Endothelial cell (in vitro differentiated cells): ENCODE measurements at places on chromosomes 1 and 21. TPM values are rescaled to one million over a fixed set of nuclear protein-coding genes. Genes with fewer than 3 reads are reported as not detected.

DNA sequence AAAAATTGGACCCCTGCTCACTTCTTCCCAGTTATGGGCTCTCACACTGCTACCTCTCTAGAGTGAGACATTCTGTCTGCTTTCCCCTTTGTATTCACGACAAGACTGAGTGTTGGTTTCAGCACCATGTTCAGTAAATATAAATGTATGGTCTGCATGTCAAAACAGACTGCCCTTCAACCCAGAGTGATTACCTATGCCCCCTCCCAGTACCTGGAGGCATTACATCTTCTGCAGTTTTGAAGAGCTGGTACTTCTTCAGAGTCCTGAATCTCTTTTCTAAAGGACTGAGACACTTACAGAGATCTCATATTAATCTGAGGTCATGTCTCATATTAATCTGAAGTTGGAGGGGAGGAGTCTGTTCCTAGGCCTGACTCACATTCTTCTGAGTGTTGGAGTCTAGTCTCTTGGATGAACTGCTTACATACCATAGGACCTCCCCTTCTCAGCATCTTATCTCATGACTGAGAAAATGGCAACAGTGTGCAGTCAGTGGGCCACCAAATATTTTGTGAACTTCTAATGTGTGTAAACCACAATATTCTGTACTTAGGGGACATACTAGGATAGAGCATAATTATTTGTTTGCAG lies 80.3 kb downstream of the RGL1 start:
- DNase-seq: no peak
- H3K27ac ChIP-seq: no peak overlapping the region
- H3K4me3 ChIP-seq: peak overlapping the region; percentile 79
- peaks cover 83% of the 10 kb centered on the region for H3K36me3 ChIP-seq
- peaks cover 5% of the 10 kb centered on the region for H3K27me3 ChIP-seq
- peaks cover 41% of the 10 kb centered on the region for H3K4me1 ChIP-seq

DNA sequence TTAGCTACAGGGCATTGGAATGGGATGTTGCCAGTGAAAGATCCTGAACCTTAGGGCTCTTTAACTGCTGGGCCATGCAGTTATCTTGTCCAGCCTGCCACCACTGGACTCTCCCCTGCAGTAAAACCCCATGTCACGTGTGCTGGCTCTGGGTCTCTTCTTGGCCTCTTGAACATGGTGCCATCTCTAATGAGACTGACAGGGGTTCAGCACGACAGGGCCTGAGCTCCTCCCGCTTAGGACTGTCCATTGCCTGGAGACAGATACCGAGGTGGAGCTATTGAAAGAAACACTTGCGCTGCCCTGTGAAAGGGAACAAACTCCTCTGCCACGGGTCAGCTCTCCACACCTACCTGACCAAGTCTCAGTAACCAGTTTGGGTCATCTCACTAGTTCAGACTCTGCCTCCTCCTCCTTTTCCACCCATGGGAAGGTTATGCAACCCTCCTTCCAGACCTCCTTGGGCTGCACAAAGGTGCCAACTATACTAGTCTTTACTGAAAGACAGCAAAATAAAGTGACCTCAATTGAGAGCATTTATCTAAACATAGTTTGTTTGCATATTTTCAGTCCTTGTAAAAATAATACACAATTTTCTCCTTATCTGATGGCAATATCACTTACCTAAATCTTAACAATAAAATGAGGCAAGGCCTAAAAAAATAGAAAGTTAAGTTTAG lies 66.0 kb downstream of the GNG12 start:
- no peak overlapping the region for H3K27ac ChIP-seq
- no peak overlapping the region for H3K4me3 ChIP-seq
- H3K36me3 ChIP-seq: no peaks in the 10 kb centered on the region
- peaks cover 2% of the 10 kb centered on the region for H3K27me3 ChIP-seq

GRCh38 chr1:151945725-151946722 lies 36.7 kb upstream of the THEM4 start:
- H3K27me3 ChIP-seq: peaks cover 3% of the 10 kb centered on the region
- H3K4me1 ChIP-seq: no peaks in the 10 kb centered on the region
- peak; percentile 28 for DNase-seq

DNA sequence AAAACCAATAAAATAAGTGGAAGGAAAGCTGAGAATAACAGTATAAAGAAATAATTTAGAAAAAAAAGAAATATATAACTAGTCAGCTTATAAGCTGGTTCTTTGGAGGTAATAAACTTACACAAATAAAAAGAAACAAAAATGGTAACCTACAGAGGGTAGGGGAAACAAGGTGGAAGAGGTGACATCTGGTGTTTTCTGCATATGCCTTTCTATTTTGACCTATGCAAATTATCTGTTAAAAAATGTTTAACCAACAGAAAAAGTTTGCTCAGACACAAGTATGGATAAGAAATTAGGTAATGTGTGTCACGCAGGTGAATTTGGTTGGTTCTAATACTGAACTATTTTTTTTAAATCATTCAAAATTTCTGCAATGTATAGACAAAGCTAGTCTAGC lies 53.6 kb upstream of the DMRTA2 start:
- no peaks in the 10 kb centered on the region for H3K36me3 ChIP-seq
- no peaks in the 10 kb centered on the region for H3K27me3 ChIP-seq
- no peak overlapping the region for H3K4me3 ChIP-seq

DNA sequence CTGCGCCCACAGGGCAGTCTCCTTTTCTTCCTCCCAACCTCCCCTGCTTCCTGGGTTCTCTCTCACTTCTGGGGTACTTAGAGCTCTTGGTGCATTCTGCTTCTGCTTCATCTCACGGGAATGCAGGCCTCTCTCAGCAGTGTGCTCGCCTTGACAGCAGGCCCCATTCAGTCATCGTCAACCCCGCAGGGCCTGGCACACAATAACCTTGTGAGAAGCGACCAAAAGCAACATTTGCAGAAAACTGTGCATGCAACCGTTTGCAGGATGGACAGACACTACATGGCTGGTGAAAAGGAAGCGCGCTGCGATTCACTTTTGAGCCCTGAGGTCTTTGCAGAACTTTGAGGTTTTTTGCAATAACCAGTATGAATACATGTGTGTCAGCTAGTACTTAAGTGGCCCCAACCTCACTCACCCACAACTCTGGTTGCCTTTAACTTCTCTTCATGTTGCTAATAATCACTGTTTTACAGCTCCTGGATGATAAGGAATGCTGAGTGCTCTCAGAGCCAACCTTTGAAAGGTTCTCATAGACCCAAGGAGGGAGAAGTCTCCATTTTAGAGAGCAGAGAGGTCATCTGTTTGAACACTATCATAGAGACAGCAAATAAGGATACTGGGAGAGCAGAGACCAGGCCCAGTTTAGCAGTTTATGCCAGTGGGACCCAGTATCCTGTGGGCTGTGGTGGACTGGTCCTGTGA lies 2.5 kb upstream of the CD160 start:
- peaks cover 3% of the 10 kb centered on the region for H3K4me1 ChIP-seq
- H3K36me3 ChIP-seq: no peaks in the 10 kb centered on the region
- no peak overlapping the region for H3K27ac ChIP-seq

- peaks cover 18% of the 10 kb centered on the region for H3K4me1 ChIP-seq
- H3K27me3 ChIP-seq: peaks cover 9% of the 10 kb centered on the region
- H3K4me3 ChIP-seq: no peak overlapping the region
These were observed 12.2 kb upstream of the SLC26A9 start for GRCh38 chr1:205955499-205955898.

DNA sequence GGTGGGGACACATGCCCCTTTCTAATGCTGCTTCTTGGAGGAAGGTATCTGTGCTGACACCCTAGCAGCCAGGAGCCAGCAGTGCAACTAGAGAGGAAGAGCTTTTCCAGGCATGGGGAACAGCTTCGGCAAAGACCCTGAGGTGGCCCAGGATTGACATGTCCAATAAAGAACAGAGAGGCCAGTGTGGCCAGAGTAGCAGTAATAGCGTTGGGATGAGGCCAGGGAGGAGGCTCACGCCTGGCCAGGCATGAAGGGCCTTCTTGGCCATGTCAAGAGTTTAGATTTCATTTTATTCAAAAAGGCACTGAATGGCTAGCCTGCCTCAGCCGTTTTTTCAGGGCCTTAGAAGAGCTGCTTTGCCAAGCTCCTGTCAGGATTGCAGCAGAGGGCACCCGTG lies 16.3 kb upstream of the ADAMTSL4 start:
- H3K27me3 ChIP-seq: peaks cover 2% of the 10 kb centered on the region
- H3K4me1 ChIP-seq: peaks cover 4% of the 10 kb centered on the region
- peak overlapping the region; percentile 12 for H3K4me3 ChIP-seq

GRCh38 chr1:22582661-22583635 lies 19.7 kb downstream of the EPHA8 start:
- H3K27me3 ChIP-seq: peaks cover 3% of the 10 kb centered on the region
- no peak for DNase-seq
- peaks cover 4% of the 10 kb centered on the region for H3K36me3 ChIP-seq

DNA sequence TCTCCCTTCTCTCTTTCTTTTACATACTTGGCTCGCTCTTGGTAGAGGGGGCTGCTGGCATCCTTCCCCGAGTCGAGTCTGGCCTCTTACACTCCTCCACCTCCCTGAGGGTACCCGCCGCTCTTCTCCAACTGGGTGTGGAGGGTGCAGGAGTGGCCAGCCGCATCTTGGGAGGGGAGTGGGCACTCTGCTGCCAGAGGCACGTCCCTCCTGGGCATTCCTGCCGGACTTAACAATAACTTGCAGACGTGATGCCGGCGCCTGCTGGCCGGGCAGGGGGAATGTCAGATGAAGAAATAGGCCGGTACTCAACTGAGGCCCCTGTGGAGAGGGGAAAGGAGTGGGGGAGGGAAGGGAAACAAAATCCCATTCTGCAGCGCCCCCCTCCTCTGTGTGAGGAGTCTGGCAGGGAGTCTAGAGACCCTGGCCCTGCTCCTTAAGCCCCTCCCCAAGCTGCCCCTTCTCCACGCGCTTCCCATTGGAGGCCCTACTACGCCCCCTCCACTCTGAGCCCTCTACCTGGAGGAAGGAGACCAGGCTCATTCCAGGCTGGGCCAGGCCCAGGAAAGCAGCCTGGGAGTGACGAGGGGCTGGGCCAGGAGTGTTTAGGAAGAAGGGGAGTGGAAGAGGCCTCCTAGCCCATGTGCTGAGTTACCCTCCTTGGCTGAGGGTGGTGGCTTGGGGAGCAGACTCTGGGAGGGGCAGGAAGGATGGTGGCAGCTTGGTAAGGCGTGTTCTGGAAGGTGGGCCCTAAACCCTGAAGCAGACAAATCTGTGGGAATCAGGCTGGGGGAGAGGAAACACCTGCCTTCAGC lies 1.8 kb downstream of the ATP2B4 start:
- H3K36me3 ChIP-seq: peaks cover 16% of the 10 kb centered on the region
- H3K27ac ChIP-seq: peak overlapping the region; percentile 94
- peak; percentile 66 for DNase-seq
- H3K27me3 ChIP-seq: peaks cover 11% of the 10 kb centered on the region

- H3K4me1 ChIP-seq: peaks cover 15% of the 10 kb centered on the region
- H3K27me3 ChIP-seq: no peaks in the 10 kb centered on the region
These were observed 278.0 kb downstream of the HLX start for GRCh38 chr1:221157026-221157761.

GRCh38 chr1:115757856-115758255 lies 10.7 kb downstream of the CASQ2 start:
- no peak overlapping the region for H3K27ac ChIP-seq
- no peak for DNase-seq
- H3K36me3 ChIP-seq: no peaks in the 10 kb centered on the region
- H3K27me3 ChIP-seq: peaks cover 5% of the 10 kb centered on the region

DNA sequence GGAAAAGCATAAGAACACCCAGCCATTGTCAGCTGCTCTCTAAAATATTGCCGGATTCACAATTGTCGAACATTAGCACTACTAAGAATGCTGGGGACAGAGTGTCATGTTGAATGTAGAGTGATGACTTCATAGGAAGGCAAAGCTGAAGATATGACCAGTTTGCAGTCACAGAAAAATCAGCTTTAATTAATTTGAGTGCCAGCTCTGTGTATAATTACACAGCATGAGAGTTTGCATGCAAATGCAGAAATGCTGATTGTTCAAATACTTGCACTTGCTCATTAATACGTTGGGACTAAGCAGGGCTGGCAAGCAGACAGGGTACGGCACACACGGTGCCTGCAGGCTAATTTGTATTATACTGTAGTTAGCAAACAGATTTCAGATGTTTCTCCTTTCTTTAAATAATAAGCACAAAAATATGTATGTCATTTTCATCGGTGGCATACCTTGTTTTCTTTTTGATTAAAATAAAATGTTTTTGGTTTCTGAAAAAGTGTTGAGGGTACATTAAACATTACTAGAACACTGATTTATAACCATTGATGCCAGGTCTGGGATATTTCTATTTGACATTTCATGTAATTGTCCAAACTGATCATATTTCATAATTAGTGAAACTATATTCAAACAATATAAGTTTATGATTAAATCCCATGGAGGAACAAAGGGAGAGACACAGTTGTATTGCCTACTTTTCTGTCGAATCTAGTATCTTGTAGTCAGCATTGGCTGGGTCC lies 99.8 kb upstream of the ADGRL2 start:
- H3K4me3 ChIP-seq: no peak overlapping the region
- peaks cover 2% of the 10 kb centered on the region for H3K27me3 ChIP-seq
- no peaks in the 10 kb centered on the region for H3K36me3 ChIP-seq
- no peak overlapping the region for H3K27ac ChIP-seq
- no peak for DNase-seq

GRCh38 chr1:34178072-34178471 lies 1.4 kb downstream of the C1orf94 start:
- H3K4me1 ChIP-seq: peaks cover 3% of the 10 kb centered on the region
- DNase-seq: no peak
- no peak overlapping the region for H3K4me3 ChIP-seq
- no peaks in the 10 kb centered on the region for H3K36me3 ChIP-seq
- H3K27ac ChIP-seq: no peak overlapping the region
- peaks cover 4% of the 10 kb centered on the region for H3K27me3 ChIP-seq

GRCh38 chr1:43789604-43790550 lies 82.5 kb downstream of the ST3GAL3 start:
- H3K4me3 ChIP-seq: no peak overlapping the region
- no peaks in the 10 kb centered on the region for H3K36me3 ChIP-seq
- H3K27ac ChIP-seq: no peak overlapping the region
- H3K27me3 ChIP-seq: no peaks in the 10 kb centered on the region
- peaks cover 11% of the 10 kb centered on the region for H3K4me1 ChIP-seq

DNA sequence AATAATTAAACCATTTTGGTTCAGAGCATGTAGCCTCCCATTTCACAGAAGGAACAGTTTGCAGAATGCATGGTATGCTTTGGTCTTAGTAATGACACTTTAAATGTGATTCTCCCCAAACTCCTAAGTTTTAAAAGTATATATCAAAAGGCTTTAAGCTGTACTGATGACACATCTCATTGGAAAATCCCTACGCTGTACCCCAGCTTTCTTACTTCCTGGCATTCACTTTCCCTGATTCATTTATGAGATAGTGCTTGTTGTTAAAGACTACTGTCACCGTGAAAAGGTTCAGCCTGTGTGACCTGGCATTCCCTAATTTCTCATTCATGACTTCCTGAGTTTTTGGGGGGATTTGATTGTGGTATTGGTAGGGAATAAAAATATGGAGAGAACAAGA lies 53.4 kb downstream of the MPZL1 start:
- peak overlapping the region; percentile 40 for H3K27ac ChIP-seq
- H3K36me3 ChIP-seq: peaks cover 74% of the 10 kb centered on the region
- peaks cover 44% of the 10 kb centered on the region for H3K4me1 ChIP-seq
- no peak for DNase-seq
- peaks cover 5% of the 10 kb centered on the region for H3K27me3 ChIP-seq

Gene EPS8L3
- total RNA-seq: not detected

Gene SHISA4
- total RNA-seq: 0.85 TPM

Gene VWA1
- total RNA-seq: 34.2 TPM

Gene GBP2
- 0.36 TPM for total RNA-seq

Gene SLC25A34
- 3.5 TPM for total RNA-seq

Gene DNAI4
- 5.1 TPM for total RNA-seq

Gene CYP4A11
- not detected for total RNA-seq
